ENCODE measurements at places on chromosomes 1 and 21.

DNA sequence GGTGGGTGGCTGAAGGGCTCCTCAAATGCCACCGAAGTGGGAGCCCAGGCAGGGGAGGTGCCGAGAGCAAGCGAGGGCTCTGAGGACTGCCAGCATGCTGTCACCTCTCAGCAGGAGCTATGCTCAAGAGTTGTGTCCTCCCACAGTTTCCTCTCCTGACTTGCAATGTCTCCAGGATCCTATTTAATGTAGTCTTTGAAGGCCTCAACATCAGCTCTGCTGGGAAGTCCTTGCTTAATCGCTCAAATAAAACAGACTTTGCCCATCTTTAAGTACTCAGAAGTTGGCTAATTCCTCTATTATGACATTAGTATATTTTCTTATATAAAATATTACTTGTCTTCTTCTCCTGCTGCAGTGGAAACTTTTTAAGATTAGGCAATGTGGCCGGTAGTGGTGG lies 154.2 kb upstream of the NRIP1 start:
- no peak for DNase-seq

DNA sequence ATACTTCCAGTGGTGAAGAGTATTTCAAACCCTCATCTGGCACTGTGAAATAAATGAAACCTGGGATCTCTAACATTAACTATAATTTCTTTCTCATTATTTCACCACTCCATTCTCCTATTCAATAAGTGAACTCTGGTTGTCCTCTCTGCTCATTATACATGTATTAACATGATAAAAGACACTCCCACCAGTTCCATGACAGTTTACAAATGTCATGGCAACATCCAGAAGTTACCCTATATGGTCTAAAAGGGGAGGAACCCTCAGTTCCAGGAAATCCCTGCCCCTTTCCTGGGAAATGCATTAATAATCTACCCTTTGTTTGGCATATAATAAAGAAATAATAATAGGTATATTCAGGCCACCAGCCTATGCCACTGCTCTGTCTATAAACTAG lies 62.7 kb upstream of the BRINP3 start:
- DNase-seq, result no peak

DNA sequence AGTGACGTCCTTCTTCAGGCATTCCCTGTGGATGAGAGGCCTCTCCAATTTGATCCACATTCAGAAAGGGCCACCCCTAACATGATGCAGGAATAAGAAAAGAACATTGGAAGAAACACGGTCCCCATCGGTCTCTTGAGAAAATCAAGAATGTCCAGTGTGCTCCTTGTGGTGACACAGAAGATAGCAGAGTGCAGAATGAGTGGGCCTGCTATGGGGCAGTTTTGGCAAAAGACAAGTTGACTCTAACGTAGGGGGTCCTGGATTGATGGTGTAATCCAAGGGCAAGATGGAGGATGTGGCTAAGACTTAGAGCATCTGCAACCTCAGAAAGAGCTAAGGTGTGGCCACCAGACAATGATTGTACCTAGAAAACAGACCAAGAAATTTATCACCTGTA lies 45.1 kb upstream of the COP1 start:
- no peak for DNase-seq

DNA sequence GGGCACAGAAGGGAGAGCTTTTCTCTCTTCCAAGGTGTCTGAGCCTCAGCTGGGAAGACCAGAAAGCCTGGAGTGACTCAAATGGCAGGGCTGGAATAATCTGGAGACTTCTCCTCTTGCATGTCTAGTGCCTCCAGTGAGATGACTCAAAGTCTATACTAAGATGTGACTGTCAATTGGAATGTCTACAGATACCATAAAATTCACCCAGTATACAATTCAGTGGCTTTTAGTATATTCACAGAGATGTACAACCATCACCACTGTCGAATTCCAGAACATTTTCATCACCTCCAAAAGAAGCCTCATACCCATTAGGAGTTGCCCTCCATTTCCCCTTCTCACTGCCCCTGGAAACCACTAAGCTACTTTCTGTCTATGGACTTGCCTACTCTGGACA lies 47.9 kb upstream of the CNN3 start:
- DNase-seq, result no peak

GRCh38 chr1:27391511-27392095 lies 819 bp upstream of the GPR3 start:
- DNase-seq, result no peak

DNA sequence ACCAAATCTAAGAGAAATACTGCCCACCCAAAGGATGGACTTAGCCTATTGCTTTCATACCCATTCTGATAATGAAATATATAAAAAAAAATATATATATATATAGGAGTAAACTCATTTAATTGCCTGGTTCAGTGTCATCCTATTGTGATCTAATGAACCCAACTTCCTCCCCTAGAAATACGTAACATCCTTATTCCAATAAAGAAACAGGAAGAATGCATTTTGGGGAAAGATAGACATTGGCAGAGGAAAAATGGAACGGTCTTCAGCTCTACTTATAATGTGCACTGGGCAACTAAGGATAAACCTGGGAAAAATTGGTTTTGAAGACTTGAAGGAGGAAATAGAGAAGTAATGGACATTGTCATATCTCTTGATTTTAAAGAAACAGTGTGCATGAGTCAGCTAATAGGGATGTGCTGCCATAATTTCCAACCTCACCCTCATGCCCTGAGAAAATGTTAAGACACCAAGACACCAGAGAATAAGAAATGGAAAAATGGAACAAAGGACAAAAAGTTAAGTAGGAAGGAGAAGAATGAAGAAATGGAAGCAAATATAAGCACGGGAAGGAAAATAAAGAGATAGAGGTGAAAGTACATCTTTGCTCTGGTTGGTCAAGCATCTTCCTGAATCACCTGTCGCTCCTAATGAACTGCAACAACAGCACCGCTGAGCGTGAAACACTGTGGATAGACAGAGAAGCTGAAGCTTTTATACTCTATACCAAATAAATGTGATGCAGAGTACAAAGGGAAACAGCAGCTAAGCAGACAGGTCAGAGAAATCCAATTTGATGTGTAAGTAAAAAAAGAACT lies 5.4 kb downstream of the UBR4 start:
- no peak for DNase-seq

DNA sequence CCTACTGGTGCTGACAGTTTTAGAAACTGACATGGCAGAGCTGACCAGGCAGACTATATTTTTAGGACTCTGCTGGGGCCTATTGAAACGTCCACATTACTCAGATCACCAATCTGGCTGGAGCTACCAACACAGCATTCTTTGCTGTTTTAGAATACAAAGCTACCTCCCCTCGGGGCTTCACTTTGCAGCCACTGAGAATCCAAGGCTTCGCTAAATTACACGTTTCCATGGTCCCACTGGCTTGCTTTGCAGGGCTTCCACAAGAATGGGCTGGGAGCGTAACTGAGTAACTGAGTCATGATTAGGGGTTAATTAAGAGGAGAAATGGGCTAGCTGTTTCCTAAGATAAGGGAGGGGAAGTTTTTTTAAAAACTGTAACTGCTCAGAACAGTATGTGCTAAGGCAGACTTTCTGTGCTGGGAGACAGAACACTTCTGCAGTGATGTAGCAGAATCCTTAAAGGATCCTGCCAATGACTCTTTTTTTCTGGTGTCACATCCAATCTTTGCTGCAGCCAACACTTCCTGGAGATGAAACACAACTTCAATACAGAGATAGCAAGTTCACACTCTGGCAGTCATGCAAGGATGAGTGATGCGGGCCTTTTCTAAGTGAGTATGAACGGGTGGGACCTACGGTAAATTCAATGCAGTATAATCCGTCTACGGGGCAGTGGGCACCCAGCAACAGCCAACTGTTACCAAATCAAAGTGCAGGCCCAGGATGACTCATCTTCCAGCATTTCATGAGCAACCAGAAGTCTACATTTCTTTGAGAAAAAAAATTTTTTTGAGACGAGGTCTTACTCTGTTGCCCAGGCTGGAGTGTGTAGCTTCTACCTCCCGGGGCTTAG lies 21.5 kb downstream of the NDUFS5 start:
- DNase-seq, result no peak
